ENCODE measurements at places on chromosomes 13 and 19.
A peak's percentile ranks its signal among the peaks of the same experiment; 100 is the strongest.

DNA sequence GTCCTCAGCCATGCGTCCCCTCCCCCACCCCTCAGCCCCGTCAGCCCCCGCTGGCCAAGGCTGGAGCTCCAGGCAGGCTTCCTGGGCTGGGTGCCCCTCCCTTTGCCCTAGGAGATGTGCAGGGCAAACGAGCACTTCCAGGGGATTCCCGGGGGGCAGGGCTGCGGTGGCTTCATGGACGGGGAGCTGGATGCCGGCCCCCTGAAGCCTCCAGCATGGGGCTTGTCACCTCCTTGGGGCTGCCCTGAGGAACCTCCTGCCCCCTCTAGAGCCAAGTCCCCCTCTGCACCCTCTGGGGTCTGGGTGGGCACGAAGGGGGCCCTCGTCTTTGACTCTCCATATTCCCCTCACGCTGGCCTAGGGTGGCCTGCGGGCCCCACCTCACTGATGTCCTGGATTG is 25.4 kb upstream of the SLC7A10 start:
- no peak for DNase-seq

DNA sequence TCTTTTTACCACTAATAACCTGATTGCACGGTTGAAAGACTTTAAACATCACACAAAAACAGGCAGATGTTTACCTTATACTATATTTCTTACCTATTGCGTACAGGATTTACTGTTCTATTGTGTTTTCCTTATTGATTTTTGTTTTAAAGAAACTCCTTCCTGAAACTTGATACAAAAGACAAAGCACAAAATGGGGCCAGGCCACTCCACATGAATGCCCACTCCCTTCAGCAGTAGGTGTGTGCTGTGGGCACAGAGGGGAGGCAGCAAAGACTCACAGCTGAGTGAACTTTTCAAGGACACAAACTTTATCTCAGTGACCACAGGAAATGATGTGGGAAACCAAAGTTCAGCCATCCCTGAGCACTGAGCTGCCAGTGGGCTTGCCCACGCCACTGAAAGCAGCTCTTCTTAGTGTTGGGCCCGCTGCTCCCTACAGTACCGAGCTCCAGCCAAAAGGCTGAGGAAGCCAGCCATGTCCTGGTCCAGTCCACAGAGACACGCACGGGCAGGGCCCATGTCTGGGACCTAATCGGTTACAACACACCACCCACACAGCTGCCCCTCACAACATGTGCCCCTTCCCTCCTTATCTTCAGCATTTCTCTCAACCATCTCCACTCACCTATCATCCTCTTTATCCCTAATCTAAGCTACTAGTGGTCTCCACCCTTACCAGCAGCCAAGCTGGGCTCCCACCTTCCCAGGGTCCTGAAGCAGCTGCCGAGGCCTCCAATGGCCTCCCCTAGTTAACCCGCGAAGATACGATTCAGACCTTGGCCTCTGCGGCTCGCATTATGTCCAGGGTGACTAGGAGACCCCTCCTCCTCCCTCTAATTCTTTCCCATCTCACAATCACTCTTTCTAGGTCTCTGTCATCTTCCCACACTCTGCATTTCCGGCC is 39.5 kb downstream of the ATP7B start:
- no peak for DNase-seq

DNA sequence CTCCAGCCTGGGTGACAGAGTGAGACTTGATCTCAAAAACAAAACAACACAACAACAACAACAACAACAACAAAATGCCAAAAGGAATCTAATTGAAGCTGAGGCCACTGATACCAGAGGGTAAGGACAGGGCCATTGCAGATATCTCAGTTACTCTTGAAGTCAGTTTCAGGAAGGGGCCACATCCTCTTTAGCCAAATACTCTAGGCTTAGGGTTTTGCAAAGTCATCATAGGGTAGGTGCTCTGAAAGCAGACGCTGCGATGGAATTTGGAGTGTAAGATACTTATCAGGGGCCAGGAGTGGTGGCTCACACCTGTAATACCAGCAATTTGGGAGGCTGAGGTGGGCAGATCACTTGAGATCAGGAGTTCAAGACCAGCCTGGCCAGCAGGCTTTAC is 46.6 kb upstream of the UBAC2 start:
- no peak for DNase-seq

DNA sequence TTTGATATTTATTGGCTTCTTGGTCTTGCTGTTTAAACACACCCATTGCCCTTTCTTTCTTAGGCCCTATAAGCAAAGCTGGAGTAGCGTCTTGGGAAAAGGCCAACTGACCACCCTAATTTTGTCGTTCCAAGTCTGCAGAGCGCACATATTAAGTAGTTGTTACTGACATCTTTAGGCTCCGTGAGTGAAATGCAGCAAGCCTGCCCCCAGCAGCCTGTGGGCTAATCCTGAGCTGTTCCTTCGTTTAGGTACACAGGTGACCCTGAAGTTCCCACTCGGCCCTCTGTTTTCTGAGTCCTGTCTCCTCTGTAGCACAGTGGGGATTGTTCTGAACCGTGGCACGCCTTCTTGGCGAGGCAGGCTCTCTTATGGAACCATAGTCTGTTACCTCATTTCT is 170.5 kb downstream of the STK24 start:
- DNase-seq = no peak

- no peak for DNase-seq
These were observed 460.0 kb downstream of the RFC3 start for GRCh38 chr13:34277936-34278335.

- DNase-seq = no peak
These were observed 14.1 kb upstream of the PRKD2 start for GRCh38 chr19:46731007-46731501.

- DNase-seq = no peak
These were observed 11.6 kb upstream of the ZNF835 start for GRCh38 chr19:56683116-56683515.

GRCh38 chr19:1794424-1795172 is 17.5 kb downstream of the ATP8B3 start:
- DNase-seq = no peak

- no peak for DNase-seq
These were observed 453.2 kb upstream of the ATXN8OS start for GRCh38 chr13:69654392-69654791.

- DNase-seq = no peak
These were observed 6.6 kb downstream of the SMG9 start for GRCh38 chr19:43748205-43748594.

DNA sequence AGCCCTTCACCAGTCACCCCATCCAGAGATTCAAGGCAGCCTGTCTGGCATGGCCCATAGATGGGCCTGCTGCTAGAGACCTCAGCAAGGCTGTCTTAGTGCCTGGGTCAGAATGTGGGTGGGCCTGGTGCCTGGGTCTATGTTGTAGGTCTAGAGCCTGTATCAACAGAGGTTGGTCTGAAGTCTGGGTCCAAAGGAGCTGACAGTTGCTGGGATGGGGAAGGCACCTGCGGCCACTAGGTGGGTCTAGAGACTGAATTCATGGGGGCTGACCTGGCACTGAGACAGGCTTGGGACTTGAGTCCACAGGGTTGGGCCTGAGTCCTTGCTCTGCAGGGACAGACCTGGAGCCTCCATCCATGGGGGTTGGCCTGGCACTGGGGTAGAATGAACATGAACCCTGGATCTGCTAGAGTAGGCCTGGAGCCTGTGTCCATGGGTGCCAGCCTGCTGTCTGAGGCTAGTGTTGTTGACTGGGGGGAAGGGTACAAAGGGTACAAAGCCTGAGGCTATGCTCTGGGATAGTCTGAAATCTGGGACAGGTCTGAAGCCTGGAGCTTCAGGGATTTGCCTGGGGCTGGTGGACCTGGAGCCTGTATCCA is 516.8 kb downstream of the OLFM4 start:
- DNase-seq = no peak

DNA sequence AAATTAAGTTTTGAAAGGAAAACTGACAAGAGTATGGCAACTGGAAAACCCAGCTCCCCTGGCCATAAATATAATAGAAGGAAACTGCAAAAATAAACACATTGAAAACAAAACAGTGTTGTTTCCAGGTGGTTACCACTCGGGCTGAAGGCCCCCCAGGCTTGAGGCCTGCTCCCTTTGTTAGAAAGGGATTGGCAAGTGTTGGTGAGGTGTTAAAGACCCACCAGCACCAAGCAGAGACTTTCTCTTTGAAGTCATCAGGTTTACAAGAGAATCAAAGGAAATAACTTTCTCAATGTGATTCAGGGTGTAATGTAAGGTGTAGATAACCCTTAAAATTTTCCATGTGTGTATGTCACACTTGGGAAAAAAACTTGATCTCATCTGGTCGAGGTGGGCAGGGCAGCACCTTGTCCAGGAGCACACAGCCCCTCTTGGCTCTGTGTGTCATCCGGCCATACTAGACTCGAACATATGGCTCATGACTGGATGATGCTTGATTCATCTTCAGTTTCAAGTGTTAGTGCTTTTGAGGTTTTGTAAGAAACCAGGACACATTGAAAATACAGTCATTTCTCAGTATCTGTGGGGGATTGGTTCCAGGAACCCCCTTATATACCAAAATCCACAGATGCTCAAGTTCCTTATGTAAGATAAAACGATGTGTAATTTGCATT is 7.8 kb downstream of the ACTN4 start:
- DNase-seq = no peak

DNA sequence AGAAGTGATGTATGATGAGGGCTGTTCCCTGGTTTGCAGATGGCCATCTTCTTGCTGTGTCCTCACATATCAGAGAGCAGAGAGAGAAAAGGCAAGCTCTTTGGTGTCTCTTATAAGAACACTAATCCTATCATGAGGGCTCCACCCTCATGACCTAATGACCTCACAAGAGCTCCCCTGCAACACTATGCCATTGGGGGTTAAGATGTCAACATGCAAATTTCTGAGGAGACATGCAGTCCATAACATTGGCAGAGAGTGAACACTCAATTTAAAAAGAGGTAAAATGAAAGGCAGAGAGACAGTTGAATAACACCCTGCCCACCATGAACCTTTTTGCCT is 10.9 kb downstream of the FAM187B start:
- DNase-seq = no peak

DNA sequence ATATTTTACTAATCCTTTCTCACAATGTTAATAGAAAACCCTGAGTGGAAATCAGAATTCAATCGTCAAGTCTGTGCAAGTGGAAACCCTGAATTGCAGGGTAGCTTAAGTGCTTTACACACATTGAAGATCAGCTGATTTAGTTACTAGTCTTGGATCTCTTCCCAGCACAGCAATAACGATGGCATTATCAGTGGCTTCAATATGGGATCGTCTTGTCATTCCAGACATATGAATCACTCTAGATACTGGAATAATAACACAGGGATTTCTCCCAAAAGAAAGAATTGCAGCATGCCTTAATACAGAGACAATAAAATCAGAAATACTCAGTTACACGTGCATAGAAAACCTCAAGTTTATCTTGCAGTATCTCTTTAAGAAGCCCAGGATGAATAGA is 12.6 kb upstream of the METTL21C start:
- DNase-seq = no peak

DNA sequence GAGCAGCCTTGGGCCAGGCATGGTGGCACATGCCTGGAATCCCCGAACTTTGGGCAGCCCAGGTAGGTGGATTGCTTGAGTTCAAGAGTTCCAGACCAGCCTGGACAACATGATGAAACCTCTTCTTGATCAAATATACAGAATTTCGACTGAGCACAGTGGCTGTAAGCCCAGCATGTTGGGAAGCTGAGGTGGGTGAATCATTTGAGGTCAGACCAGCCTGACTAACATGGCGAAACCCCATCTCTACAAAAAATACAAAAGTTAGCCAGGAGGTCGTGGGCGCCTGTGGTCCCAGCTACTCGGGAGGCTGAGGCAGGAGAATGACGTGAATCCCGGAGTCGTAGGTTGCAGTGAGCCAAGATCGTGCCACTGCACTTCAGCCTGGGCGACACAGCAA is 8.0 kb upstream of the NLRP7 start:
- DNase-seq = no peak

DNA sequence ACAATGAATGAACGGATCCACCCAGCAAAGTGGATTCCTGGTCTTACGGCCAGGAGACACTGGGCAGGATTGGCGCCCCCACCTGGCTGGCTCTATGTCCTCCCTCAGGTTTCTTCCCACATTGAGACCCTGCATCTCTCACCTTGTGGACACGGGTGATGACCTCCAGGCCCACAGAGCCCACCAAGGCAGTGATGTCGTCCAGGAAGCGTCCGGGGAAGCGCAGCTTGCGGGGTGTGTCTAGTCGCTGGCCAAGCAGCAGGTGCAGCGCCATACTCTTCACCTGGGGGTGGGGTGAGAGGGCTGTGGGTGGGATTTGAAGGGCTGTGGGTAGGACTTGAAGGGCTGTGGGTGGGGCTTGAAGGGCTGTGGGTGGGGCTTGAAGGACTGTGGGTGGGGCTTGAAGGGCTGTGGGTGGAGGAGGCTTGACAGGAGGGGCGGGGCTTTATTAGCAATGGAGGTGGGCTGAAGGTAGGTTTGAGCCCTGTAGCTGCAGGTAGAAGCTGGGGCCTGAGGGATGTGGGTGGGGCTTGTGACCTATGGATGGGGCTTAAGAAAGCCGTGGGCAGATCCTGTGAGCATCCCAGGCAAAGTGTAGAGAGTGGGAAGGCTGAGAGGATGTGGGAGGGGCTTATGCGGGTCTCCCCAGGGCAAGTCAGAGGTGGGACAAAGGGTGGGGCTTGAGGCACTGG is 12.1 kb upstream of the ANGPTL8 start:
- DNase-seq = peak; percentile 11

DNA sequence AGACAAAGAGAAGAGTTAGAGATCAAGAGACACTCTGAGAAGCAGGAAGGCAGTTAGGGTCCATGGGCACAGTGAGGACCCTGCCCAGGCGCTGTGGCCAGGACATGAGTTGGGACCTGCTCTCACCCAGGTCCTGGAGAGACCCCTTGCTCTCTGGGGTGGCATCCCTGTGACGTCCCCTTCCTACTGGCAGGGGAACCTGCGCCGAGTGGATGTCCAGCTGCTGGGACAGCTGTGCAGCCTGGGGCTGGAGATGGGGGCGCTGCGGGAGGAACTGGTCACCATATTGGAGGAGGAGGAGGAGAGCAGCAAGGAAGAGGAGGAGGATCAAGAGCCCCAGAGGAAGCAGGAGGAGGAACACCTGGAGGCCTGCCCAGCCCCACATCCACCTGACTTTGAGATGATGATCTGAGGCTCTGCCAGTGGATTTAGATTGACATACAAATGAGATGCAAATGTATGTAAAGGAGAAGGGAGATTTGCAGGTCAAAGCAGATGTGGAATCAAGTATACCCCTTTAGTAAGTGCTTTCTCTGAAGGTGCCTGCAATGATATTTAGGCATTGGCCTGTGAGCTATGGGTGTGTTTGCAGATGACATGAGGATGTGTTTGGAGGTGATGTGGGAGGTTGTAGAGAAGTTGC is 978 bp downstream of the ERICH4 start:
- DNase-seq = no peak

DNA sequence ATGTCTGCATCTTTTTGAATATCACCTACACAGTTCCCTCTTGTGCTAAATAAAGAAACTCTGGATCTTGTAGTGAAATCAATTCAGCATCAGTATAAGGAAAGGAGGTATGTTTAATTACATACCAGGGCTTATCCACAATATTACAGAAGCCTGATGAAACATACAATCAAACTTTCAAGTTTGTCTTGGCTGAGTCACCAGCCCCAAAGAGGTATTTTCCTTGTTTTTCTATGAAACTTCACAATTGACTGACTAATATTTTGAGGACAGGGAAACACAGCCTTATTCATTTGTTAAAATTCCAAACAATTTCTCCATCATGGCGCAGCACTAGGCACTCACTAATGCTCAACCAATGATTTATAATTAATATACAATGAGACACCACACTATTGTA is 952.4 kb downstream of the PCDH17 start:
- no peak for DNase-seq

GRCh38 chr19:56748378-56748777 is 76.8 kb upstream of the ZNF835 start:
- DNase-seq = no peak

- no peak for DNase-seq
These were observed 10.4 kb downstream of the KDM4B start for GRCh38 chr19:4979211-4979807.
